ENCODE measurements at places on chromosomes 1 and 21.

- no peak for DNase-seq
Measured at GRCh38 chr1:99457381-99458165, 188.3 kb upstream of the PALMD start.

DNA sequence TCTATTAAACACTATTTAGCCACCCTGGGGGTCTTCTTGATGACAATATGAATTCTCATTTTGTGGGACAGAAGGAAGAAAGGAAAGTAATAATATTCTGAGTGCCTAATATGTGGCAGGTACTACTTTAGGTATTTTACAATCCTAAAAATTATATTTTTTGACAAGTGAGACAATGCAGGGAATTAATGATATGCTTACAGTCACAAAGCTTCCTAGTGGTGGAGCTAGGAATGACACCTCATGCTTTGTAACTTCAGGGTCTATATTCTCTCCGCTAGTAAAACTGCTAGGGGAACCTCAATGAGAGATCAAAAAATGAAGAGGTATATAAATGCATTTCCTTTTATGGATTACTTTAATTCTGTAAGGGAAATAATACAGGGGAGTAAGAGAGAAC is 44.3 kb downstream of the TPR start:
- DNase-seq: no peak

DNA sequence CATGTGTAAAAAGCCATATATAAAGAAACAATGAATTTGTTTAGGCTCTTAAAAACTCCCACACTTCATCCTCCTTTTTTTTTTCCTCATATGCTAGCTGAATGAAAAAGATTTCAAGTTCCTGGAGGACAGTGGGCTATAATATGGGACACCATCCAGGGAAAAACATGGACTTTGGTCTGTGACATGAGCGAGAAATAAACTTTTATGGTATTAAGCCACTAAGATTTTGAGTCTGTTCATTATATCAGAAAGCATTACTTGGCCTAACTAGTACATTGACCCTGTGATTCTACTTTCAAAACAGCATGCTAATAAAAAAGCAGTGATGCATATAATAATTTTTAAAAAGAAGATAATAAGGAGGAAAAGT is 392.3 kb upstream of the CAMK1G start:
- DNase-seq: no peak

DNA sequence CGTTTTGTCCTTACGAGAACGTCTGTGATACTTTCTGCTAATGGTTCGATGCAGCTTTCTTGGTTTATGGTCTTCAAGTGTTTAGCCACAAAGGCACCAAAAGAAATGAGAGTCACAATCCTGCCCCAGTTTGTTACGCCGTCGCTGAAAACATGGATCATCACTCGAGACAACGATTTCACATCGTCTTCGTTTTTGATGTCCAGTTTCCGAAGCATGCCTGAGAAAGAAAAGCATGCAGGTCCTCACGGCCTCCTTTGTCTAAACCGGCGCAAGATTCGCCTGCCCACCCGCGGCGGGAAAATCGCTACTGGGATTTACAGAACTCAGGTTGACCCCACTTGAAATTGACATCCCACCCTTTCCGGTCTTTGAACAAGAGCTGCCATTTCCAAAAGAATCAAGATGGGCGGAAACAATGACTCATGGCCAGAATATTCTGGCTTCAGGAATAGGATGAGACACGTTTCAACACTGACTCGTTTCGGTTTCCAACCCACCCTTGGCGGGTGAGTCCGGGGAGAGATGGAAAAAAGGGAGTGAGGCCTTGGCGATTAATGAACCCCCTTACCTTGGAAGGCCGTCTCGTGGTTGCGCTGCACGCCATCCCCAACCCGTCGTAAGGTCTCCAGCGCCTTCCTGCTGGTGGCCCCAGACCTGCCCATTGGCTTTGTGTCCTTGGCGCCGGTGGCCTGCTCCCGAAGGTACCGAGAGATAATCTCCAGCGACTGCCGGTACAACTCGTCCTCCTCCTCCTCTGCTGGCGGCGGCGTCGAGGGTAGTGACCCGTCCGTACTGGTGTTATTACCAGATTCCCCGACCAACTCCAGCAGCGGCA is 919 bp downstream of the MCL1 start:
- DNase-seq: no peak

DNA sequence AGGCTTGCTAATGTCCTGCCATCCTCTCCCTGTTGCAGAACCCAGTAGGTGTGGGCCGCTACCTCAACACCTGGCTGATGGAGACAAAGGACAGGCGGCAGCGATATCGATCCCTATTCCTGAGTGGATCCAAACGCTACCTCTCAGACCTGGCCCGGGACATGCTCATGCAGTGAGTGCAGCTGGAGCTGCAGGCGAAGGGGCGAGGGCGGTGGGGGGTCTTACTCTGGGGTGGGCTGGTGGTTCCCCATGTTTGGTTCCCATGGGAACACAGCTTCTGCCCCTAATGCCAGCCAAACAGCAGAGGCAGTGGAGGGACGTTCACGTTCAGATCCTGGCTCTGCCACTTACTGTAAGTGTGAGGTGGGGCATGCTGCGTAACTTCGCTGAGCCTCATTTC is 15.8 kb upstream of the TTC22 start:
- DNase-seq: no peak

DNA sequence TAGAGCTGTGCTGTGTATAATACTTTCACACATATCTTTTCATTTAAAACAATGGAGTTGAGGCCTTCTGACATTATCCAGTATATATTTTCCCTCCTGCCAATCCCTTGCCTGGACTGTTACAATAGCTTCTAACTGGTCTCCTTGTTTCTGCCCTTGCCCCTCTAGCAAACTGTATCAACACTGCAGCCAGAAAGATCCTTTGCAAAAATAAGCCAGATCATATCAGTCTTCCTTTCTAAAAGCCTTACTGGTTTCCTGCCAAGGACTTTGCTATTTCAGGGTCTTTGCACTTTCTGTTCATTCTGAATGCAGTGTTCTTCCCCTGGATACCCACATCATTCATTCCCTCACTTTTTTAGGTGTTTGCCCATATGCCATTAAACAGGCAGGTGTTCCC is 370.1 kb downstream of the PTBP2 start:
- no peak for DNase-seq

DNA sequence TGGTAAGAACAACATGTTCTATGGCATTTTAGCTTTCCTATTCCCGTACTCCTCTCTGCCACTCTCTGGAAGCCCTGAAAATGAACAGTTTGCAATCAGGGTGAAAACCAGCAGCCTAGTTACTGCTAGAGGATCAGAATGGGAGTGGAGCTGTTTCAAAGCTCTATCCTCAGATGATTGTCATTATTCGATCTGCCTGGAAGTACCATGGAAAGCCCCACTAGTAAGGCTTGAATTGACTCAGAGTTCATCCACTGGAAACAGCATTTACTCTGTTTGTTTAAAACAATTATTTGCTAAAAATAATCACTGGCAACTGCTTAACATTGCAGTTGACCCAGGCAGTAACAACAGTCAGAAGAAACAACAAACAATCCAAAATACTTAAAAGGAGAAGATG is 91.2 kb downstream of the USH2A start:
- no peak for DNase-seq

- no peak for DNase-seq
Measured at GRCh38 chr1:81325397-81325796, 475.3 kb upstream of the ADGRL2 start.

GRCh38 chr1:41783189-41783639 is 135.5 kb downstream of the HIVEP3 start:
- DNase-seq: no peak

DNA sequence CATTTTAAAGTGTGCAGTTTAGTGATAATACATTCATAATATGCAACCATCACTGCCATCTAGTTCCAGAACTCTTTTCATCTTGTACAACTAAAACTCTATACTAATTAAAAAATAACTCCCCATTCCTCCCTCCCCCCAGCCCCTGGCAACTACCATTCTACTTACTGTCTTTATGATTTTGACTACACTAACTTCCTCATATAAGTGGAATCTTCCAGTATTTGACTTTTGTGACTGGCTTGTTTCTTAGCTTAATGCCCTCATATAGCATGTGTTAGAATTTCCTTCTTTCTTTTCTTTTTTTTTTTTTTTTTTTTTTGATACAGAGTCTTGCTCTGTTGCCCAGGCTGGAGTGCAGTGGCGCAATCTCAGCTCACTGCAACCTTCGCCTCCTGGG is 1.4 kb upstream of the NVL start:
- no peak for DNase-seq

DNA sequence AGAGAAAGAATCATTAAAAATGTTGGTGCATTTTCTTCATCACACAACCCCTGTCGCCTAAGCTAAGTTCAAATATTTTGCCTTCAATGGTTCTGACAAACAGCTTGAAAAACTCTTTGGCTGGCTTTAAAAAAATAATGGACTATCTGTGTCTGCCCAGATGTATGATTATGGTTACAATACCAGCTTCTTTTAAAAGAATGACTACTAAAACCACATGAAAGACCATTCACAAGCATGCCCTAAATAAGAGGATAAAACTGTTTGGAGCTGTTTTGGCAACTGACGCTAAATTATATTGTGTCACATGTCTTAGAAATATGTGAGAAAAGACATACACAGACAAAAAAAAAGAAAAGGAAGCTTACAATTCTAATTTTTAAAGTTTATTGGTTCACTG is 23.7 kb upstream of the PLPPR4 start:
- no peak for DNase-seq

- no peak for DNase-seq
Measured at GRCh38 chr1:183640193-183640592, 4.6 kb upstream of the ARPC5 start.
